ENCODE measurements at places on chromosomes 12 and 14.

- DNase-seq, result no peak
These were observed 135.5 kb upstream of the CDKN3 start for GRCh38 chr14:54261283-54261682.

DNA sequence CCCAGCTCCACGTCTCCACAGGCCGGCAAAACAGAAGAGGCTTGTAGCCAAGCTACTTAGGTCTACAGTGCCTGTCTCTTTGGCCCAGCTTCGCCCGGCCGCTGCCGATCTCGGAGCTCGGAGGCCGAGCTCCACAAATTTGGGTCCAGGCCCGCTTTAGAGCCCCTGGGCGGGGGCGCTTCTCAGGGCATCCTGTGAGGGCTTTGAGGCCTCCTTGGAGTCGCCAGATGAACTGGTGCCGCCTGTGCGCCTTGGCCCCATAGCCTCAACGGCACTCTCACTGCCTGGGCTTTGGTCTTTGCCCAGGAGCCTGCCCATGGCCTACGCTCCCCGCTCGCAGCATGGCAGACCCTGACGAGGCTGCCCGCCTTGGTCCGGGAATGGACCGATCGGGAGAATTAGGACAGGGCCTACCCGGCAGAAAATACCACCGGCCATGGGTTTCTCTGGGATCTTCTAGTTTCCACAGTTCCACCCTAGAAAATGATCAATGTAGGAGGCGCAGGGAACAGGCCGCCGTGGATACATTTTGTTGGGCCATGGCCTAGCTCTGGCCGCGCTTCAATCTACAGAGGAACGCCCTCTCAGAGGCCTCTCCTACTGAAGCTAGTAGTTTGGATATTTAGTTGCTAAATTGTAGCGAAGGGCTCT, 953 bp upstream of the NKX2-8 start:
- no peak for DNase-seq

DNA sequence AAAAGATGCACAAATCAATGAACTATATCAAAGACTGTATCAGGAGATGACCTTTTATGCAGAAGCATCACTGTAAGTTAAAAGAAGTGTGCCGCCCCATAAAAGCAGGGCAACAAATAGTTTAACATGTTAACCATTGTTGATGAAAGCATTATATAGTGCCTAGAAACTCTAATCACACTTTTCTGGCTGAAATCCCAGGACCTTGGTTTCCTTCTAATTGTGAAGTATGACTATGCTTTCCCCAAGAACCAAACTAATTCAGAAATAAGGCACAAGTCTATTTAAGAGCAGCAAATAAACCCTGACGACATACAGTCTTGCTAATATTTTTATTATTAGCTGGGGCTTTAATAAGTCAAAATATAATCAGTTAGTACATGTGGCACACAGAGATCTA, 21.7 kb downstream of the RACGAP1 start:
- no peak for DNase-seq

- DNase-seq, result no peak
These were observed 14.3 kb downstream of the PPP1R12A start for GRCh38 chr12:79920421-79921238.

DNA sequence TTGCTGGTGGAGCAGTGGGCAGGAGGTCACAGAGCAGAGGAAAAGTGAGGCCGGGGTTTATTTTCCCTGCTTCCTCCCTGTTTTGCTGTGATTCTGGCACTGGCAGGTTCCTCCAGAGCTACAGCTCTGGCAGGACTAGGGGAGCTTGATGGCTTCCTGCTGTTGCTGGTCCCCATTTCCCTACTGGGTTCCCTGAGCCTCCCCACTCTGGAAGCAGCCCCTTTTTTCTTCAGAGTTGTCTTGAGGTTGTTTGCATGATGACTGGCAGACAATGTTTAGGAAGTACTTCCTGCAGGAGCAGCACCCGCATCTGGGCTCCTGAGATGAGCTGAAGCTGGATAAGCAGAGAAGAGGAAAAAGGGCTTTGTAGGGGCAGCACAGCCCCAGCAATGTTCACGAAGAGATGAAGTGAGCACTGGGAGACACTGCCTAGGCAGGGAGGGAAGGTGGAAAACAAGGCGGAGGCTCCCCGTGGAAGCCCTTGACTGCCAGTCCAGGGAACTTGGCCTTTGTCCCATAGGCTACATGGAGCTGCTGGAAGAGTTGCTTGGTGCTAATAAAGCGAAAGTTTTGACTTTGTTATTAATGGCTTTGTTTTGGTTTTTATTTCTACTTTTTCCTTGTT, 126.9 kb downstream of the SLC38A6 start:
- no peak for DNase-seq

DNA sequence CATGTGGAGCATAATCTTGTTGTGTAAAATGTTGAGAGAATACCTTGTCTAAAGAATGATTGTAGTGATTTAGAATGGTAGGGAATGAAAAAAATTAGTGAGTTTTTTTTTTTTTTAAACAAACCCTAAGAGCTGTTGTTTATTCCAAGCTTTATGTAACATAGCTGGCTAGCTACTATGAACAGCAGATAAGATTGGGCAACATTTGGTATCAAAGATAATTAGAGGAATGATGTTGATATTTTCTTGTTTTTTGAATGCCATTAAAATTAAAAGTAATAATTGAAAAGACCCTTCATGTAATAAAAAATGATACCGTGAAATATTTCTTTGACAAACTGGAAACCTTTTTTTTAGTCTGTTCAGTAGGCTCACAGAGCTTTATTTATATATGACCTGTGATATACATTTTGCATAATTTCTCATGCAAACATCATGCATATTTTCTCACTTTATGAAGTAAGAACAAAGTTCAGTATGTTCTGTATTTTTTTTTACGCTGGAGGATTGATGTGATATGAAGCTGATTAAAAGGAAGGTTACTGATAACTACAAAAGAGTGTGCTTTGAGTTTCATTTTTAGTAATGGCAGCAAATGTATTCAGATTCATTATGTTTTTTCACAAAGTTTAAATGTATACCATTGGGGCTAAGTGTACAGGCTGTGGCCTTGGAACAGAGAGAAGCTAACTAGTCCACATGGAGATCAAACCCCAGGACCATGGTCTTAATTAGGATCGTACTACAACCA, 8.1 kb downstream of the CPSF6 start:
- no peak for DNase-seq

- peak; percentile 86 for DNase-seq
These were observed 738 bp upstream of the SETD1B start for GRCh38 chr12:121802843-121803698.

GRCh38 chr12:89280833-89281538, 71.3 kb downstream of the DUSP6 start:
- no peak for DNase-seq
